Posterior vena cava (tissue), 2 donors: ENCODE measurements at places on chromosomes 4 and X. TPM values are rescaled to one million over a fixed set of nuclear protein-coding genes. Genes with fewer than 3 reads are reported as not detected.
A peak's percentile ranks its signal among the peaks of the same experiment; 100 is the strongest.

Gene DAPP1
- total RNA-seq, result 2.8 TPM

DNA sequence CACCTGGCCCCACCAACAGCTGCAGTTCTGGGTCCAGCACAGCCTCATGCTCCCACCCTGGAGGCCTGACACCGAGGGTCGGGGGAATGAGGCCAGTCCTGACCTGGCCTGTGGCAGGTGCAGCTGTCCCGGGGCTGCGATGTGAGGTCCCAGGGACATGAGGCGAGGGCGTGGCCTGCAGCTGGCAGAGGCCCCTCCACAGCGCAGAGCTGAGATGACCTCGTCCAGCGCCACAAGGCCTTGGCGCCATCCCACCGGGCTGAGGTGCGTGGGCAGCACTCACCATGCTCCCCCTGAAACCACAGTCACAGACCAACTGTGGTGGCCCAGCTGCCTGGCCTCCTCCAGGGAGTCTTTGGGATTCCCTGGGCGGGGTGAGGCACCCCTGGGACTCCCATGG lies 26.6 kb upstream of the ADRA2C start:
- DNase-seq, result no peak

GRCh38 chrX:97629597-97629985 lies 745.9 kb downstream of the RPA4 start:
- no peak for DNase-seq

DNA sequence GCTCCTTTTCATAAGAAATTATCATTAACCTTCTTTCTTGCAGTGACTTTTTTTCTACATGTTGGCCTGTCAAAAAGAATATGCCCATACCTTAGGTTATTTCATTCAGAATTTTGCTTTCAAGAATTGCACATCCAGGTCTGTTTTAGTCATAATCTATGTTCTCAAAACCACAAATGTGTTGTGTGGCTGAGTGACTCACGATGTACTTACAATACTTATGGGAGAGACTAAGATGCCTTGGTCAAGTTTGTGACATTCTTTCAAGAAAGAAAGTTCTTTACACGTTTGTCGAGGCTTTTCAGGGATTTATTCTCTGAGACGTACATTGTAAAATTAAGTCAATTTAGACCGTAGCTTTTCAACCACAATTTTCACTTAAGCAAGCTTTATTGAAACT lies 396.7 kb downstream of the FSTL5 start:
- no peak for DNase-seq

GRCh38 chrX:123736333-123736921 lies 3.6 kb upstream of the THOC2 start:
- no peak for DNase-seq

DNA sequence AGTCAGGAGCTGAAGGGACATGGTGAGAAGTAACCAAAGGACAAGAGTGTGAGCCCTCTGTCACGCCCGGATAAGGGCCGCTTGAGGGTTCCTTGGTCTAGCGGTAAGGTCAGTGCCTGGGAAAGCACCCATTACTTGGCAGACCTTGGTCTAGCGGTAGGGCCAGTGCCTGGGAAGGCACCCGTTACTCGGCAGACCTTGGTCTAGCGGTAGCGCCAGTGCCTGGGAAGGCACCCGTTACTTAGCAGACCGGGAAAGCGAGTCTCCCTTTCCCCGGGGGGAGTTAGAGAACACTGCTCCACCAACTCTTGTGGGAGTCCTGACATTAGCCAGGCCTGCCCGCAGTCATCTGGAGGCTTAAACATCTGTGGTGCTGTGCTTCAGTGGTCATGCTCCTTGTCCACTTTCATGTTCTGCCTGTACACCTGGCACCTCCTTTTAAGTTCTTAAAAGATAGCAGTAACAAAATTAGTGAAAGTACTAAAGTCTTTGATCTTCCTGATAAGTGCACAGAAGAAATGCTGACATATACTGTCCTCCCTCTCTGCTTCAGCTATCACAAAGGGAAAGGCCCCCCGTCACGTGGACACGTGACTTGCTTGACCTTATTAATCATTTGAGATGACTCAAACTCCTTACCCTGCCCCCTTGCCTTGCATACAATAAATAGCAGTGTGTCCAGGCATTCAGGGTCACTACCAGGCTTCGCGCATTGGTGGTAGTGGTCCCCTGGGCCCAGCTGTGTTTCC lies 9.3 kb upstream of the SEC24B start:
- DNase-seq, result no peak

DNA sequence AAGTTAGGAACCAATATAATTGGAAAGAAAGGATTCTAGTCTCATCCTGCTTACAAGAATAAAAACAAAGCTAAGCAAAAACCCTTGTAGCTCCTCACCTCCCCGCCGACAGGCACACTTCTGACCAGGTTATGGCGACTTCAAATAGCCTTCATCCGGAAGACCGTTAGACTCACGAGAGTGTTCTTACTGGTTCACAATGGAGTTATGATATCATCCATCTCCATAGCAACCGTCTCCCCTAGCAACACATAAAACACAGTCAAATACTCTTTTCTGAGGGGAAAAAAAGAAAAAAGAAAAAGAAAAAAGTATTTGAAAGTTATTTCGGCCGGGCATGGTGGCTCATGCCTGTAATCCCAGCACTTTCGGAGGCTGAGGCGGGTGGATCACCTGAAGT lies at the start of gene IL13RA2:
IL13RA2 (minus strand) TSS at position 162 of the 400 bp plus-strand sequence. CDS start 347 bp downstream, outside the sequence.
- no peak for DNase-seq

DNA sequence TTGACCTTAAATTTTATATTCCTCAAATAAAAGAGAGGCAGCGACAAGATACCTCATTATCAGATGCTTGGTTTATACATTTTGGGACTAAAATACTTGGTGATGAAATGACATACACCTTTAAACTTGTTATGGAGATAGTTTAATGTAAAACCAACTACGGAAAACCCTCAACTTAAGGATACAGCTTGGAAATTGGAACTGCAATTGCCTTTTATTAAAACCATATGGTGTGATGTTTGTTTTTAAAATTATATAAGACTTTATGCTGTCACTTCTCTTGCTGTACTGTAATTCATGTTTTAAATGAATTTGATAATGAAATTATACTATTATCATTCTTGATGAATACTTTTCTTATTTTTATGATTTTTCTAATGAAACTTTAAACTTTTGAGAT lies 25.9 kb downstream of the METTL14 start:
- no peak for DNase-seq

- no peak for DNase-seq
Observed at GRCh38 chrX:68917799-68918198, 89.0 kb downstream of the EFNB1 start.

- DNase-seq, result no peak
Observed at GRCh38 chrX:121975671-121976070, 928.3 kb downstream of the GLUD2 start.

- DNase-seq, result no peak
Observed at GRCh38 chrX:13515211-13515930, 54.0 kb upstream of the EGFL6 start.

Gene EIF4E
- 71.1 TPM for total RNA-seq

DNA sequence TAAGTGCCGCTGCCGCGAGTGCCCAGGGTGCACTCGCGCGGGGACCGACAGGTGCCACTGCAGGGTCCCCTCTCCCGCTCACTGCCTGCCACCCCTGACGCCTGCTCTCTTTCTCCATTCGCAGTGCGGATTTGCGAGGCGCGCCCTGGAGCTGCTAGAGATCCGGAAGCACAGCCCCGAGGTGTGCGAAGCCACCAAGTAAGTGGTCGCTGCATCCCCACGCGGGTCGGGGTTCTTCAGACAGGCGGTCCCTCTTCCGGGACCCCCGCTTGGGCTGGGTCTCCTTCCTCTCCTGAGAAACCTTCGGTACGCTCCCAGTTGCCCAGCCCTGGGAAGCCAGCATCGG lies 547 bp downstream of the GUCY1A1 start:
- DNase-seq, result peak; percentile 83

Gene MANBA
- 24.8 TPM for total RNA-seq

DNA sequence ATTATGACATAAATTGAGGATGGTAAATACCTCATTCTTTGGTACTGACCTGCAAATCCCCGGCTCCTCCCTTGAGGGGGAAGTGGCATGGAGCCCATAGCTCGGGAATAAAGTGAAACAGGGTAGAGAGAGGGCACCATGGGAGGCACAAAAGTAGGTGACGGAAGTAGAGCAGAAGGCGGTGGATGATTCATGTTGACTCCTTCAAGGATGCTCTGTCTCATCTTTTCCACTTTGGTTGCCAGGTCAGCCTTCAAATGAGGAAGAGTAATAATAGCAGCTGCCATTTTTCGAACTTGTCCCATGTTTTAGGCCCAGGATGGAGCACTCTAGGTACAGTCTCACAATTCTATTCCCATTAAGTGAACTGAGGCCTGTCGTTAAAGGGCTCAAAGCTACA lies 41.4 kb upstream of the PHF8 start:
- DNase-seq, result no peak

GRCh38 chr4:33536898-33537297 lies 2707.4 kb downstream of the ARAP2 start:
- DNase-seq, result no peak

Gene RAPGEF2
- 25.6 TPM for total RNA-seq

DNA sequence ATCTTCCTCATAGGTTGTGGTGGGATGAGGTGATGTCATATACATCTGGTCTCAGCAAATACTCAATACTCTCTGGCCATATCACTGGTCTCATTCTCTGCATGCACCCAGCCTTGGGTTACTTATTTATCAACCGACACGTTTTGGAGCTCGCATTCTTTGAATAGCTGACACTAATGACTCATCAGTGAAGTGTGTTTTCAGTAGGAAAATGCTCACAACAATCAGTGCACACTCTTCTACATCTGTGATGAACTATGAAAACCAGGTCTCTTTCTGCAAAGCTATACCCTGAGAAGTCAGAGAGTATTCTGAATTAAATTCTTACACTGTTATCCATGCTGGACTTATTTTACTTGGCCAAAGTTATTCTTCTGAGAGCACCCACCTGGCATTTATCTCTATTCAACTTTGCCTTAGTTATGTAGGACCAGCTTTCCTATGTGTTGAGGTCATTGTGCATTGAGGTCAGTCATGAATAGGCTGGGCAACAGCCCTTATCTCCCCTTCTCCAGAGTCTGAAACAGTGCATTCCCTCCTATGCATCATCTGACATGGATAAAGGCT lies 58.7 kb upstream of the DHX15 start:
- DNase-seq, result no peak

- no peak for DNase-seq
Observed at GRCh38 chr4:88965053-88965452, 91.9 kb downstream of the FAM13A start.

GRCh38 chrX:136781180-136781797 lies 557 bp upstream of the ARHGEF6 start:
- no peak for DNase-seq

DNA sequence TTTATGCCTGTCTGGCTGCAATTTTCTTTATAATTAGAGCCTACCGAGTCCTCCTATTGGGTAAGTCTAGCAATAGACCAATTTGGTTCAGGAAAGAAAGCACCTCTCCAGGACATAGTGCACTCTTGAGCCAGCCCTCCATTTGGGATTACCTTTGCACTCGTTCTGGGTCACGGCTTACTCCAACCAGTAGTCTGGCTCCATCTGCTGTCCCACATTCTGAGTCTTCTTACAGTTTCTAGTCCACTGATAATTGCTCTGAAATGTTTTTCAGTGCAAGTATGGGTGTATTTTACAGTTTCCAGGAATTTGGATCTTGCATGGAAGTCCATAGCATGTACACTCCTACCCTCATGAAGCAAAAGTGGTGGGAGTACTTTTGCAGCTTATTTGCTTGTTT lies 34.8 kb upstream of the USP51 start:
- DNase-seq, result no peak

- peak; percentile 80 for DNase-seq
Observed at GRCh38 chr4:41594432-41594831, 56.5 kb downstream of the LIMCH1 start.

- DNase-seq, result no peak
Observed at GRCh38 chr4:74400395-74400794, 35.5 kb downstream of the EREG start.

GRCh38 chrX:18291006-18291545 lies 63.4 kb downstream of the SCML2 start:
- no peak for DNase-seq

Gene GLRA3
- total RNA-seq, result not detected

- DNase-seq, result no peak
Observed at GRCh38 chr4:86926435-86927086, 8.2 kb upstream of the AFF1 start.

Gene MAOB
- total RNA-seq, result 41.5 TPM

GRCh38 chrX:143296521-143296920 lies 220.8 kb downstream of the SPANXN3 start:
- no peak for DNase-seq

GRCh38 chrX:23670528-23670927 lies 3.2 kb downstream of the PRDX4 start:
- DNase-seq, result no peak

DNA sequence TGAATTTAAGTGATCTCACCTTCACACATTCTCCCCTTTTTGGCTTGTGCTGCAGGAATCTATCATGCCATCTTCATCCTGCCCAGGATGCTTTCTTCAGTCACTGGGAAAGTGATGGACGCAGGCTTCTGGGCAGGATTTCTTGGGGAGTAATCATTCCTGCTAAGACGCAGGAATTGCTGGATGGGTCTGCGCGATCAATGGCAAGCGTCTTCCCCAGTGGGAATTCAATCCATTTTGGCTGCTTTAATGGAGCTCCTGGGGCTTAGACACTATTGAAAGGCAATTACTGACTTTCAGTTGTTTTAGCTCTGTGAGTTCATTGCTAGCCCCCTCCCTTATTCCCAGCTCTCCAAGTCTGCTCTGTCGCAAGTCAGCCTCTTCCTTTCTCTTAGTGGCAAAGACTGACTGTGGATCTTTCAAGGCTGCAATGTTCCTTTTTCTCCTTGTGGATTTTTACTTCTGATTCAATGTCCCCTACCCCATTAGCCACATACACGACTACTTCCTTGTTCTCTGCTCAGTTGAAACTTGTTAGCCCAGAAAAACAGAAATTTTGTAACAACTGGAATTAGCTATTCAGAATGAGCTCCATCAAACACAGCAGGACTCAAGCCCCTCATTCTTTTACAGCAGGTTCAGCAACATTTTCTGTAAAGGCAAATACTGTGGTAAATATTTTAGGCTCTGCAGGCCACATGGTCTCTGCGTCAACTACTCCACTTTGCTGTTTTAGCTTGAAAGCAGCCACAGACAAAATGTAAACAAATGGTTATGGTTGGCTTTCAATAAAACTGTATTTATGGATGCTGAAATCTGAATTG lies 154.9 kb downstream of the ASB9 start:
- DNase-seq, result no peak

- no peak for DNase-seq
Observed at GRCh38 chr4:67879486-67879885, 4.3 kb downstream of the TMPRSS11D start.

DNA sequence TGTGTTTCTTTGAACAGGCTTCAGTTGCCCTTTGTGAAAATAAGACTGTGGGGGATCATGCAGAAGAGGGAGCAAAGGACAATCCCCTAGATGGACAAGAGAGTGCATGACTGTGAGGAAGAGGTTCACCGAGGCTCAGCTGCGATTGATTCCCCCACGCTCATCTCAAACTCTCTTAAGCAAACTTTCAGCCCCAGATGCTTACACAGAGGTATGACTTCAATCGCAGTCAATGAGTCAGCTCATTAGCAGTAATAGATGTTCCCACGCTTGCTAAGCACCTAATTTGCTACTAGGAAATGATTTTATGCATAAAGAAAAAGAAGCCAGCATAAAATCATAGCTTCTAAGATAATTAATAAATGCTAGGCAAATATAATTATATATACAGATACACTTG lies 2256.1 kb upstream of the AGA start:
- no peak for DNase-seq

Gene ADH6
- not detected for total RNA-seq
